Cardiac muscle cell (in vitro differentiated cells and primary cell): ENCODE measurements at places on chromosomes 3 and 15. TPM values are rescaled to one million over a fixed set of nuclear protein-coding genes. Genes with fewer than 3 reads are reported as not detected.

The GOLGA6D gene
- polyA plus RNA-seq = 0.29 TPM in 1 of 2 replicates, not detected in the other

The KCNAB1 gene
- polyA plus RNA-seq = 0.60 and 0.70 TPM in 2 replicates

The MINAR1 gene
- 0.26 and 0.36 TPM in 2 replicates for polyA plus RNA-seq

The FAM227B gene
- polyA plus RNA-seq = 23.6 and 27.7 TPM in 2 replicates

The VIPR1 gene
- polyA plus RNA-seq = 0.60 and 0.86 TPM in 2 replicates

The TRIM42 gene
- not detected in 2 replicates for polyA plus RNA-seq

The NR1I2 gene
- polyA plus RNA-seq = not detected in 2 replicates

The PLA2G4E gene
- polyA plus RNA-seq = not detected in 2 replicates

The SV2B gene
- 0.32 TPM in 1 of 2 replicates, not detected in the other for polyA plus RNA-seq

The C15orf62 gene
- 1.5 and 2.8 TPM in 2 replicates for polyA plus RNA-seq

The CAV3 gene
- 0.39 and 0.77 TPM in 2 replicates for polyA plus RNA-seq

The ZNF660 gene
- polyA plus RNA-seq = 5.5 and 5.6 TPM in 2 replicates

The CSNK1G1 gene
- polyA plus RNA-seq = 8.7 and 9.8 TPM in 2 replicates

The CCK gene
- polyA plus RNA-seq = 0.65 TPM in 1 of 2 replicates, not detected in the other

The ADGRG7 gene
- 38.6 and 49.4 TPM in 2 replicates for polyA plus RNA-seq

The B3GALNT1 gene
- polyA plus RNA-seq = 6.6 and 10.8 TPM in 2 replicates

The RASL12 gene
- 4.0 and 28.4 TPM in 2 replicates for polyA plus RNA-seq

The CCR8 gene
- polyA plus RNA-seq = not detected in 2 replicates

The SLC22A14 gene
- 0.43 TPM in 1 of 2 replicates, not detected in the other for polyA plus RNA-seq

The RLBP1 gene
- 0.40 TPM in 1 of 2 replicates, not detected in the other for polyA plus RNA-seq

The SLC2A2 gene
- not detected in 2 replicates for polyA plus RNA-seq

The ANKDD1A gene
- 2.9 and 8.0 TPM in 2 replicates for polyA plus RNA-seq

The ZNF619 gene
- polyA plus RNA-seq = 0.84 TPM in 1 of 2 replicates, not detected in the other

The C3orf49 gene
- polyA plus RNA-seq = not detected in 2 replicates

The TTC23 gene
- 15.0 and 18.9 TPM in 2 replicates for polyA plus RNA-seq

The HEMK1 gene
- 33.9 and 37.4 TPM in 2 replicates for polyA plus RNA-seq

The PRSS50 gene
- polyA plus RNA-seq = 1.9 and 2.0 TPM in 2 replicates

The GRK7 gene
- polyA plus RNA-seq = not detected in 2 replicates

The PIERCE2 gene
- polyA plus RNA-seq = 11.0 and 16.0 TPM in 2 replicates

The FEZF2 gene
- not detected in 2 replicates for polyA plus RNA-seq

The PCOLCE2 gene
- polyA plus RNA-seq = 5.4 and 6.5 TPM in 2 replicates

The MFGE8 gene
- polyA plus RNA-seq = 286 and 326 TPM in 2 replicates

The CORO2B gene
- polyA plus RNA-seq = 1.6 and 3.0 TPM in 2 replicates

The C3orf33 gene
- polyA plus RNA-seq = 4.8 and 10.1 TPM in 2 replicates

The ALPK3 gene
- 16.6 and 19.2 TPM in 2 replicates for polyA plus RNA-seq

The LDHAL6B gene
- polyA plus RNA-seq = not detected in 2 replicates

The NANOGP8 gene
- 0.25 TPM in 1 of 2 replicates, not detected in the other for polyA plus RNA-seq

The ROPN1 gene
- not detected in 2 replicates for polyA plus RNA-seq

The SCAANT1 gene
- 2.0 TPM in 1 of 2 replicates, not detected in the other for polyA plus RNA-seq

The NEK11 gene
- 1.7 and 1.8 TPM in 2 replicates for polyA plus RNA-seq

The CPNE9 gene
- 0.06 TPM in 1 of 2 replicates, not detected in the other for polyA plus RNA-seq

The RHOV gene
- polyA plus RNA-seq = 0.84 and 1.5 TPM in 2 replicates

The CYP1A2 gene
- not detected in 2 replicates for polyA plus RNA-seq

The UBE3A gene
- 96.2 and 143 TPM in 2 replicates for polyA plus RNA-seq

The SLC28A1 gene
- polyA plus RNA-seq = 0.41 and 0.45 TPM in 2 replicates

The MASP1 gene
- polyA plus RNA-seq = 428 and 517 TPM in 2 replicates

The MED12L gene
- 1.9 and 5.6 TPM in 2 replicates for polyA plus RNA-seq

The SAXO2 gene
- polyA plus RNA-seq = 20.6 and 26.3 TPM in 2 replicates

The GOLGA8T gene
- not detected in 2 replicates for polyA plus RNA-seq

The ASB14 gene
- 0.34 and 0.56 TPM in 2 replicates for polyA plus RNA-seq

The GOLGA8J gene
- 0.27 TPM in 1 of 2 replicates, not detected in the other for polyA plus RNA-seq

The ONECUT1 gene
- polyA plus RNA-seq = 0.44 TPM in 1 of 2 replicates, not detected in the other

The RETNLB gene
- polyA plus RNA-seq = not detected in 2 replicates

The CFAP100 gene
- 0.09 TPM in 1 of 2 replicates, not detected in the other for polyA plus RNA-seq

The GJD2 gene
- polyA plus RNA-seq = not detected in 2 replicates

The KATNBL1 gene
- 54.8 and 85.0 TPM in 2 replicates for polyA plus RNA-seq
